Psoas muscle (tissue), 8 donors: ENCODE measurements at places on chromosomes 5 and 9. TPM values are rescaled to one million over a fixed set of nuclear protein-coding genes. Genes with fewer than 3 reads are reported as not detected.

DNA sequence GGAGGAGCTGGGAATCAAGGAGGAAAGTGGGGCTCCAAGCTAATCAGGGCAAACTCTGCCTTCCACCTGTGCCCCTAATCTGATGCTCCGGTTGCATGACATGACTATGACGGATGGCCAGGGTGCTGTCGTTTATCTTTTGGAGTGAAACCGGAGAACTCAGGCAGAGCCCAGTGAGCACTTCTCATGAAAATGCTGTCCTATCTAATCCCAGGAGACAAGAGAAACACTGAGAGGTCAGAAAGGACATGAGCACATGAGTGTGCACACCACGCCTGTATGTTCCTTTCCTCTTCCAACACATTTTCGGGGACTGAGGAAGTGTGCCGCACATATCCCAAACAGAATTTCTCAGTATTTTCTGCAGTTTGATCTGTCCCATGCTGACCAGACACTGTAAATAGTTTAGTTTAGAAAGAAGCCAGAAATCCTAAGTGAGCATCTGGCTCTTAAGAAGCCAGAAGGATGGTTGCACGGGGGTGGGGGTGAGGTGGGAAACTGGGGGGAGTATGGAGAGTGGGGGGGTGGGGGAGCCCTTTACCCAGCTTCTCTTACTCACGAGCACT is 217.1 kb downstream of the TSSK1B start:
- no peak for DNase-seq

- no peak for DNase-seq
Observed at GRCh38 chr5:149790276-149790675, 60.2 kb downstream of the PPARGC1B start.

GRCh38 chr9:89701221-89701798 is 96.5 kb downstream of the GADD45G start:
- DNase-seq: no peak

DNA sequence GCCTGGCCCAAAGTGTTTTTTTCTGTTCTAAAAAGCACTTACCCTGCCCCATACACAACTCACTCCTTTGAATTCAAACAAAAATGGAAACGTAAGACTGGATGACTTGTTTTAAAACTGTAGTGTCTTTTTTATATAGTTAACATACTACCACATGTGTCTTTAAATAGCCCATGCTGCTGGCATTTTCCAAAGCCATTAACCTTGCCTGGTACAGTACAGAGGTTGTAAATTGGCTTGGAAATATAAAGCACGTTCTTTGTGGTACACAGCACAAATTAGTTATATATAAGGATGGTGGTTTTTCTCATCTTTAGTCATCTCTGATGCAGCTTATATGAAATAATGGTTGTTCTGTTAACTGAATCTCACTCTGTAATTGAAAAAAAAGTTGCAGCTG is 519.7 kb upstream of the ZNF608 start:
- no peak for DNase-seq

DNA sequence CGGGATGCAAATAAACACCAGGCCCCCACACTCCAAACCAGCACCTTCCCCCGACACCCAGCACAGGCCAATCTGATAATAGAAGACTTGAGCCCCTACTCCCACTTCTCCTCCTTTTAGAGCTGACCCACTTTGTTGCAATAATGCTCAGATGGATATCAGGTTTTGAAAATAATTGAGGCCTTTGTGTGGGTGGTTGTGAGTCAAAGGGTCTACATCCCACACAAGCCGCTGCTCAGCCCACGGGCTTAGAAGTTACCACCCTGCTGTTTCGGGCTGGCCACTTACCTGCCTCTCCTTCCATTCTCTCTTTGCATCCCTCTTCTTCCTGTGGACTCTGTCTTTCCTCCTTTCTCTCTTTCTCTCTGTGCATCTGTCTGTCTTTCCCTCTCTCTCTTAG is 36.2 kb upstream of the FOXI1 start:
- DNase-seq: no peak

- no peak for DNase-seq
Observed at GRCh38 chr9:20701060-20701459, 17.0 kb downstream of the FOCAD start.

GRCh38 chr9:89175828-89176261 is 2.8 kb downstream of the SHC3 start:
- DNase-seq: no peak

DNA sequence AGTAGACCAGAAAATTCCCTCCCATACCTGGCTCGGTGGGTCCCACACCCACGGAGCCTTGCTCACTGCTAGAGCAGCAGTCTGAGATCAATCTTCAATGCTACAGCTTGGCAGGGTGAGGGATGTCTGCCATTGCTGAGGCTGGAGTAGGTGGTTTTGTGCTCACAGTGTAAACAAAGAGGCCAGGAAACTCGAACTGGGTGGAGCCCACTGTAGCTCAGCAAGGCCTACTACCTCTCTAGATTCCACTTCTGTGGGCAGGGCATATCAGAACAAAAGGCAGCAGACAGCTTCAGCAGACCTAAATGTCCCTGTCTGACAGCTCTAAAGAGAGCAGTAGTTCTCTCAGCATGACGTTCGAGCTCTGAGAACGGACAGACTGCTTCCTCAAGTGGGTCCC is 5.6 kb upstream of the GZMA start:
- DNase-seq: no peak

- no peak for DNase-seq
Observed at GRCh38 chr5:3230254-3230653, 365.4 kb upstream of the IRX1 start.

The COL23A1 gene
- total RNA-seq: 1.2 TPM

The TIMD4 gene
- total RNA-seq: 0.16 TPM

The CAMK4 gene
- total RNA-seq: 0.27 TPM

The ACOT12 gene
- total RNA-seq: not detected

The ANKRD18B gene
- 0.43 TPM for total RNA-seq

The PCDHGC4 gene
- total RNA-seq: 0.36 TPM

The PCDHGB2 gene
- 1.2 TPM for total RNA-seq
